Suppressor macrophage treated with lipopolysaccharide for 4 hours (primary cell): ENCODE measurements at places on chromosomes 7 and 10.

- no peak for DNase-seq
These were observed 239.7 kb downstream of the DNAJB9 start for GRCh38 chr7:108809356-108809755.

GRCh38 chr7:87187120-87187519 lies 32.4 kb downstream of the TMEM243 start:
- no peak for DNase-seq

DNA sequence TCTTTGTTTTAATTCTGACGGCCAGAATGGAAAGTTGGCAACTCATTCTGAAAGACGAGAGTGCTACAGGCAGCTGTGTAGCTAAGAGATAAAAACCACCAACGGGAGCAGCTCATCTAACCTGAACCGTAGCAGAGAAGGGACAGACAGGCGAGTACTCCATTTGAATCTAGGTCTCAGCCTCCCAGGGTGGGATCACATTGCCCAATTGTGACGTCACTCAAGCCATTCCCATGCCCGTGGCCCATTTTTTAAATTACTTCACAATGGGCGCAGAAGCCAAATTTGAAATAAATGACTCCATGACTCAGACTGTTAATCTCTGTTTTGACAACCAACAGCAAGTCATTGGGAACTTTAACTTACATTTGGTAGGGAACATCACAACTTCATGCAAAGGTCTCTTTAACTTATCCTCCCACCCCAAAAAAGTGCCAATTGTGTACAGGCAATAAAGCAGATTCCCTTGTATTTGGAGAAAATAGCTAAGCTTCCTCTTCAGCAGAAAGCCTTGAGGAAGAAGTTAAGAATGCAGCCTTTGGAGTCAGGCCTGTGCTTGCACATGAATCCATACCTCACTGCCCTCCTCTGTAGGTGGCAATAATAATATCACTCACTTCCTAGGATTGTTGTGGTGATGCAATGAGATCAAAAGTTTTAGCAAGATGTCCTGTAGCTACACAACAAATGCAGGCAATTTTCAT lies 93.2 kb upstream of the KIF5B start:
- DNase-seq, result no peak

- peak; percentile 27 for DNase-seq
These were observed 64.6 kb upstream of the STEAP1B start for GRCh38 chr7:22564511-22565045.

GRCh38 chr7:479948-480499 lies 39.6 kb downstream of the PDGFA start:
- DNase-seq, result no peak

DNA sequence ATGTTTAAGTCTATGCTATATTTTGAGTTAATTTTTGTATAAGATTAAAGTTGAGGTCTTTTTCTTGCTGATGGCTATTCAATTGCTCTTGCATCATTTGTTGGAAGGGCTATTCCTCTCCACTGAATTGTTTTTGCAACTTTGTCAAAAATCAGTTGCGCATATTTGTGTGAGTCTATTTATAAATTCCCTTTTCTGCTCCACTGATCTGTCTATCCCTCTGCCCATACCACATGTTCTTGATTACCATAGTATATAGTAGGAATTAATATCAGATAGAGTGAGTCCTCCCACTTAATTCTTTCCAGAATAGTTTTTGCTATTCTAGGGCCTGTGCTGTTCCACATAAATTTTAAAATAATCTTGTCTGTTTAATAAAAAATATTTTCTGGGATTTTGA lies 152.4 kb upstream of the ADCY1 start:
- no peak for DNase-seq

- DNase-seq, result peak; percentile 82
These were observed 42.5 kb upstream of the LRGUK start for GRCh38 chr7:134084488-134085144.

GRCh38 chr10:43110338-43111071 lies 27.7 kb upstream of the CSGALNACT2 start:
- DNase-seq, result peak; percentile 68

GRCh38 chr7:113176836-113177235 lies 58.5 kb upstream of the SMIM30 start:
- no peak for DNase-seq

- peak; percentile 13 for DNase-seq
These were observed 516 bp downstream of the ZNHIT1 start for GRCh38 chr7:101218236-101219125.

GRCh38 chr7:91295576-91295975 lies 31.3 kb downstream of the FZD1 start:
- no peak for DNase-seq

DNA sequence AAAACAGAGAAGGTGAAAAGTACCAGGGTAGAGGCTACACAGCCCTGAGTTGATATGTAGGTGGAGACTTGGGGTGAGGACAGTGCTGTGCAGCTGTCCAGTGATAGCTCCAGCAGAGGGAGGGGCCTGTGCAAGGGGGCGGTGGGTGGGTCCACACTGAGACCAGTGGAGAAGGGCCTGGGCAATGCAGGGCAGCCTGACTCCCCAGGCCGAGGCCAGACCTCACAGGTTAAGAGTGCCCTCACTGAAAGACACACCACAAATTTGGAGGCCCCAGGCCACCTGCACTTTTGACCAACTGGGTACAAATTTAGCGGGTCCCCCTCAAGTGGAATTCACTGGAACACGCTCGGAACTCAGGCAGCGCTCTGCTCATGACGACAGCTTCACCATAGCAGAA lies 6.7 kb upstream of the RASGEF1A start:
- DNase-seq, result no peak

- no peak for DNase-seq
These were observed 59.4 kb downstream of the RAB11FIP2 start for GRCh38 chr10:117987244-117987909.

- no peak for DNase-seq
These were observed 202.7 kb downstream of the DIP2C start for GRCh38 chr10:486666-487322.

DNA sequence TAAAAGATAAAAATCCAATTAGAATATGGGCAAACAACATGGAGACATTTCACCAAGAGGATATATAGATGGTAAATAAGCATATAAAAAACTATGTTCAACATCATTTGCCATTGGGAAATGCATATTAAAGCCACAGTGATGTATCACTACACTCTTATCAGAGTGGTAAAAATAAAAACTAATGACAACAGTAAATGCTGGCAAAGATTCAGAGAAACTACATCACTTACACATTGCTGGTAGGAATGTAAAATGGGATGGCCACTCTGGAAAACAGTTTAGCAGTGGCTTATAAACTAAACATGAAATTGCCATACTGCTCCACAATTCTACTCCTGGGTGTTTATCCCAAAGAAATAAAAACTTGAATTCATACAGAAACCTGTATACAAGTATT lies 59.2 kb downstream of the CROT start:
- DNase-seq, result no peak
